ENCODE measurements at places on chromosomes 6 and 20.

DNA sequence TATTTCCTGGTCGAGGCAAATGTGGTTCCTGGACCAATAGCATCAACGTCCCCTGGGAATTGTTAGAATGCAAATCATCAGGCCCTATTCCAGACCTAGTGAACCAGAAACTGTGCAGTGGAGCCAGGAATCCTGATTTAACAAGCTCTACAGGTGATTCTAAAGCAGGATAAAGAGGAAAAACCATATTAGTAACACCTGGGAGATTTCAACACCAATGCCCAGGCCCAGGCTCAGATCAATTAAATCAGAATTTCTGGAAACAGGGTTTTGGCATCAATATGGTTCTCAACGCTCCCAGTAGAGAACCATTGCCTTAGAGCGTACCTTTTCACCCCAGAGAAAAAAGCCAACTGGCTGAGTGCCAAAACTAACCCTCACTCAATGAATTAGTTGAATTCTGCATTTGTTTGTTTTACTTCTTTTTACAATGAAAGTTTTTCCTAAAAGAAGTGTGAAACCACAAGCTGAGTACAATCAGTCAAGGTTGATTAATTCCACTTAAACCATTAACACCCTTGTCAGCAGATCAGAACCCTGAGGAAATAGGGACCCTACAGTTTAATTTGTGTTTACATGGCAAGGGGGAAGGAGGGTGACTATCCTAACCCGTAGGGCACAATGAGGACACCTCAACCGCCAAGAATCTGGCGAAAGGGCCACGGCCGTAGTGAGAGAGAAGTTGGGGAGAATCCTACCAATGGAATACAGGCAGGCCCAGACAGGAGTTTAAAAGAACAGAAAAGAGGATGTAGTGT, 34.9 kb upstream of the LOC128125822 start:
- DNase-seq: no peak

GRCh38 chr6:139376604-139377218, 2.3 kb upstream of the CITED2 start:
- no peak for DNase-seq

GRCh38 chr6:125955973-125956372, 597 bp upstream of the HINT3 start:
- no peak for DNase-seq

- DNase-seq: no peak
Observed at GRCh38 chr6:41049955-41050354, 3.0 kb upstream of the APOBEC2 start.

GRCh38 chr6:10961837-10962236, 75.0 kb downstream of the SYCP2L start:
- DNase-seq: no peak

- DNase-seq: no peak
Observed at GRCh38 chr20:39277185-39277584, 315.0 kb downstream of the DHX35 start.

GRCh38 chr6:50995036-50995435, 176.4 kb downstream of the TFAP2B start:
- DNase-seq: no peak

DNA sequence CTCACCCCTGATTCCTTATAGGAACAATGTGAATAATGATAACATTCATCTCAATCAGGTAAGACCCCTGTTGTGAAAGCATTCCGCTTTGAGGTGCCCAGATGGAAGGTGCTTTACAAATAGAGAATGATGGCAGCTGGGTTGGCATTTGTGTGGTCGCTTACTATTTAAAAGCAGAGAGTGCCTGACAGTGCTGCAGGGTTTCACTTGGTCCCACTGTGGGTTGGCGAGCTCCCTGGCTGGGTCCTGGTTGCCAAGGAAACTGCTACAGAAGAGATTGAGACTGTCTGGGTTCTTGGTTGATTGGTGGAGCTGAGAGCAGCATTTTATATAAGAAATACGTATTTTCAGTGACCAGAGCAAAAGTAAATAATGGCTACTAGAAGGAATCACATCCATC, 207.2 kb upstream of the KCNQ5 start:
- no peak for DNase-seq

- no peak for DNase-seq
Observed at GRCh38 chr6:56946368-56946767, 8.5 kb upstream of the BEND6 start.

DNA sequence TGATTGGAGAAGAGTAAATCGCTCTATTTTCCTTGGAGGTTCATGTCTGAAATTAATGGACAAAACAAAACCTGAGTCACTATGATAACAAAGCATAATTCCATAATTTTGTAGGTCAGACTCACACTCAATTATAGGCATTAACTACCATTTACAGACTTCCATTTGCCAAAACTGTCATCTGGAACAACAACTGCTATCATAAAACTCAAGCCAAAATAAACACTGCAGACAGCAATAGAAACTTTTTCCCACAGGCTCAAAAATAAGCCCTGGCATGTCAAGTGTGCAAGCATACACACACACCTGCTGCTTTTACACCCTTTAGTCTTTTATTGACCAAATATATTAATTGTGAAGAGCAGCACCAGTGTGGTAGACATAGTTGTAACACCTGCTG, 7.1 kb downstream of the MRPS10 start:
- DNase-seq: no peak

- DNase-seq: no peak
Observed at GRCh38 chr6:110337486-110337885, 20.7 kb downstream of the METTL24 start.

DNA sequence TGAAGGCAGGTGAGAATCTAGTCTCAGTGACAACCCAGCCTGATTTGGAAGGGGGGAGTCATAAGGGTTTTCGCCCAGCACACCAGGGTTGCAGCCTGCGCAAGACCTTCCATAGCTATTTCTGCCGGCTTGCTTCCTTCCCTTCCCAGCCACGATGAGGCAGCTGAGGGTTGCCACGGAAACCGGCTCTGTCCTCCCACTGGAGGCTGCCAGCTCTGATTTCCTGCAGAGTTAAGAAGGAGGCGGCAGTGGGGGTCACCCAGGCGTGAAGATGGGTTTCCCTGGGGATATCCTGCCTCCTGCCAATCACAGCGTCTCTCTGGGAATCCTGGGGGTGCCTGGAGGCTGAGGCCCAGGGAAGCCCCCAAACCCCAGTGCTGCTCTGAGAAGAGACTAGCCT, 23.1 kb upstream of the KCNB1 start:
- no peak for DNase-seq

DNA sequence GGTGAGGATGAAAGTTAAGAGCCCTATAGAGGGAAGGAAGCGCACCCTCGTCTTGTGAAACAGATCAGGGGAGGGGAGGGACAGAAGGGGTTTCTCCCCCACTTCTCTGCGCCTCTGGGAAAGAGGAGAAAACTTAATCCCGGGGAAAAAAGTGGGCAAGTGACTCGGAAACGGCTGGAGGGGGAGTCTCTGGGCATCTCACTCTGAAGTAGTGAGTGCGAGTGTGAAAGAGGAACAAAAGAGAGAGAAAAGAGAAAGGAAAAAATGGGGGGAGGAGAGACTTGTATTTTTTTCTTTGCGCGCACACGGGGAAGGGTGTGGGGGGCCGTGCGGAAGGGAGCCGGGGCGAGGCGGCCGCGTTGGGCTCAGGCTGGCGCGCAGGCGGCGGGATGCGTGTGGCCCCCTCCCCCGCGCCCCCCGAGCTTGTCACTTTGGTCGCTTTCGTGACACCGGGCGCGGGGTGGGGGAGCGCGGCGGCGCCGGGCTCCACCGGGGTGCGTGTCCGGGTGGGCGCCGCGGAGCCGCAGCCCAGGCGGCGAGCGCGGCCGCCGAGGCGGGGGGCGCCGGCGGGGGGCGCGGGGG, 454 bp downstream of the L3MBTL3 start:
- no peak for DNase-seq

GRCh38 chr6:92404281-92404680, 1015.1 kb downstream of the EPHA7 start:
- DNase-seq: no peak

GRCh38 chr20:51218603-51219002, 195.7 kb upstream of the KCNG1 start:
- DNase-seq: no peak

- peak; percentile 22 for DNase-seq
Observed at GRCh38 chr20:2652724-2653555, 508 bp downstream of the NOP56 start.

DNA sequence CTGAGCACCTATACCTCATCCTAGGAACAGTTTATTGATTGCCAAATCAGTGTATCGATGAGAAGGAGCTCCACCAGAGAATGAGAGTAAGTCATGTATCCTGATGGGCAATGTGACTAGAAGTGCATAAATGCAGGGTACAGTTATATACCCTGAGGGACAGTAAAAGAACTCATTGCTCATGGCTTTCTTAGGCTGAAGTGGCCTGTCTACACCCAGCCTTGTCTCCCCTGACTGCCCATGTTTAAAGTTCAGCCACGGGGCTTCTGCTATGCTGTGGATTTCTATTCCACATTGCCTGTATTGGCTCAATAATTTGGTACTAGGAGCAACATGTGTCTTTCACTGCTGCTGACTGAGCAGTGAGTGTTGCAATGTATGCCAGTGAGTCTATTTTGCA, 400.4 kb upstream of the IMPG1 start:
- no peak for DNase-seq

GRCh38 chr20:8036771-8037170, 17.2 kb upstream of the TMX4 start:
- no peak for DNase-seq

GRCh38 chr20:45470262-45470931, 844 bp downstream of the WFDC2 start:
- peak; percentile 20 for DNase-seq

- DNase-seq: no peak
Observed at GRCh38 chr6:65819152-65819551, 112.1 kb upstream of the EYS start.

DNA sequence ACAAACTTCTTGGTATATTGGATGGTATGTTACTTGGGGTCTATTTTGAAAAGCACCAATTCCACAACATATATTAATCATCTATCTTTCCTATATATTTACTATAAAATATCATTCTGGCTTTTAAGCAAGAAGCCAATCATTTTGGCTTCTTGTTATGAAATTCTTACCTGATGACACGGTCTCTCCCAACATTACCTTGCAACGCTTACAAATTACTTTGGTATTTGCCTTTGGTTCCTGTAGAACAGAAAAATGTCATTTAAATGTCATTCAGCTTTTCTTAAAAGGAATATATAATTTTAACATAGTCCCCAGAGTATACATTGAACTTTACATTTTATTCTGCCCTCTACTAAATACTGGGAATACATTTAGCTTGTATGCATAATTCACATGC, 27.4 kb downstream of the UBE3D start:
- no peak for DNase-seq

- DNase-seq: no peak
Observed at GRCh38 chr20:4471221-4471620, 250.5 kb upstream of the PRND start.

DNA sequence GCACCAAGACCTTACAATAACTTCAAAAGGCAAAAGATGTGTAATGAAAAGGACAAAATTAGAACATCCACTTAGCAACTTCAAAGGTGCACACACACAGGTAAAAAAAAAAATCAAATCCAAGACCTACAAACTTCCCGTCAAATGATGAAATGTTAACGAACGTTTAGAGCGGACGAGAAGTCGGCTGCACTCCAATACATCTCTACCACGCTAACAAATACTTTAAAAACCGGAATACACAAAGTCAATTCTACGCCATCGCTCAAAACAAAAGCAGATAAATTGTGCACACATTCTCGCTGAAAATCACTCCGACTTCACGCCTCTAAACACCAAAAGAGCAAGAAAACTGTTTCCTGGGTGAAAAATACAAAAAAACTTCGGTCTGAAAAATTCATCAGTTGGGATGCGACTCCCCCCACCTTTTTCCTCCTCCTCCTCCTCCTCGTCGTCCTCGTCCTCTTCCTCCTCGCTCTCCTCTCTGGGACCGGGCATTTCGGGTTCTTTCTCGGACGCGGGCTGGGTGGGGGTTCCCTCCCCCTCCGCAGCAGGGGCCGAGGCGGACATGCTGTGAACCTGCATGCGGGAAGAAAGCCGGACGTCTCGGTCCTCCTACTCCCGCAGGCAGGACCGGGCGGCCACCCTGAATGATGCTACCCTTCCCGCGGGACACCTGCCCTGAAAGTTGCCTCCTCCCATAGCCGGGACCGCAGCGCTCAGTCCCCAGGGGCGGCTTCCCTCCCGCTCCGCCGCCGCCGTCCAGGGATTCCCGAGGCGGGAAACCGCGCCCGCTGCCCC, 712 bp downstream of the DEK start:
- DNase-seq: peak; percentile 53

DNA sequence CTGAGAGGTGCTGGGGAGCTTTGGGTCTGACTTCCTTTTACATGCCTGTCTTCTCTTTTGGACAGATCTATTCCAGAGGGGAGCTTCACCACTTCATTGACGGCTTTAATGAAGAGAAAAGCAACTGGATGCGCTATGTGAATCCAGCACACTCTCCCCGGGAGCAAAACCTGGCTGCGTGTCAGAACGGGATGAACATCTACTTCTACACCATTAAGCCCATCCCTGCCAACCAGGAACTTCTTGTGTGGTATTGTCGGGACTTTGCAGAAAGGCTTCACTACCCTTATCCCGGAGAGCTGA, 13.1 kb downstream of the PRDM1 start:
- DNase-seq: no peak

- DNase-seq: no peak
Observed at GRCh38 chr20:18165553-18165952, 27.9 kb downstream of the KAT14 start.

DNA sequence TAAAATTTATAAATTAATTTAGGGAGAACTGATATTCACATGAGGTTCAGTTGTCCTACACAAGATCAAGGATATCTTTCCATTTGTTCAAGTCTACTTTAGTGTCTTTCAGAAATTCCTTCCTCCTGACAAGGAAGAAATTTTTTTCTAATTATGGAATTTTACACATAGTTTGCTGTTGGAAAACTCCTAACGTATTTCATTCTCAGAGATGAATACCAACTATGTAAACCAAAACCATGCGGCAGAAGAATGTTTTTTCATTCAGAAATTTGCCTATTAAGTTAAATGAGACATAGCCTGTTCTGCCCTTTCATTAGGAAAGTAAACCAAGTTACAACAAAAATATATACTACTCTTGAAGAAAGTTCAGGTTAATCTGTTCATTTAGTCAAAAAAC, 111.2 kb upstream of the PRDM1 start:
- DNase-seq: no peak

DNA sequence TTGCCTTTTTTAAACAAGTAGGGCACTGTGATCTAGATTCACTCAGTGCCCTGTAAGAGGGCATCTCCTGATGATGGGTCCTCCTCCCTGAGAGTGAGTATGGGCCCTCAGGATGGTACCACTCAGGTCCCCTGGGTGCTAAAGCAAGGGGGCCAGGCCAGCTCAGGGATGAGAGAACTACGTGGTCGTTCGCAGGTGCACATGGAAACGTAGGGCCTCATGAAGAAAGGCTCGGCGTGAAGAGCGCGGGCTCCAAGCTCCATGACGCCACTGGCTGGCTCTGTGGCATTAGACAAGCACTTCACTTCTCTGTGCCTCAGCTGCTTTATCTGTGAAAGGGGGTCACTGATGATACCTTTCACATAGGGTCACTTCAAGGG, 50.7 kb downstream of the SYNJ2 start:
- no peak for DNase-seq

- DNase-seq: no peak
Observed at GRCh38 chr6:124285146-124285545, 481.5 kb downstream of the NKAIN2 start.

GRCh38 chr6:159700970-159701369, 7.9 kb upstream of the SOD2 start:
- DNase-seq: no peak

Data from RPMI8226 (cell line).